Effector memory CD4-positive, alpha-beta T cell (primary cell): ENCODE measurements at places on chromosomes 2 and 18.

DNA sequence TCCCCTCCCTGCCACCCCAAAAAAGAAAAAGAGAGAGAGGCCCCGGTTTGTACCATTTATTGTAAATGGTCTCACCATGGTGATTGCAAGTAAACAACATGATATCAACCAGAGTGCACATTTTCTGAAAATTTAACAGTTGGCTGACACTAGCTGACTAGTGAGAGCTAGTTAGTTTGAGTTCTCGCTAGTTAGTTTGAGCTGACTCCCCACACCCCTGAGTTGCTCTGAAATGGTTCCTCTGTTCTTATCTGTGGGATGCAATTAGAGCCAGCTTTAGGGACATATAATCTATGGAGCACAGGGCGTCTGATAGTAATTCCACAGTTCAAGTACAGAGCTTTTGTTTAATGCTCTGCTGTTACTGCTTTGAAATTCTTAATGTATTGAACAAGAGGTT, 13.1 kb downstream of the CASP10 start:
- peaks cover 37% of the 10 kb centered on the region for H3K36me3 ChIP-seq
- no peak overlapping the region for H3K4me3 ChIP-seq
- DNase-seq, result no peak
- H3K27me3 ChIP-seq, result no peaks in the 10 kb centered on the region

DNA sequence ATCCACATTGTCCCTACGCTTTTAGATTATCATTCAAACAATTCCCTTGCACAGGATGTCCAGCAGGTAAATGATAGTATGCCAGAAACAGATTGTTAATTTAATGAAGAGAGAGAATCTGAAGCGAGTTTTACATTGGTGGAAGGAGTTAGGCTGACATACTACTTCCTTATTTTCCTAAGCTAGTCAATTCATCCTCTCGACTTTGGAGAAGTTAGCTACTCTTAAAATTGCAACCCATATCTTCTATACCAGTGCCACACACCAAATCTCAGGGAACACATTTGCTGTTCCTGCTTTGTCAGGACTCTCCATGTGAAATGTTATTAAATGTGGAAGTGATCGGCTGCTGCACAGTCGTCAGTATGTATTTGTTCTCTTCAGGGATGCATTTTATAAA, 249.2 kb downstream of the NAPG start:
- H3K27me3 ChIP-seq, result no peaks in the 10 kb centered on the region
- H3K36me3 ChIP-seq, result no peaks in the 10 kb centered on the region
- H3K4me1 ChIP-seq, result no peaks in the 10 kb centered on the region

- no peaks in the 10 kb centered on the region for H3K4me1 ChIP-seq
- H3K27me3 ChIP-seq, result no peaks in the 10 kb centered on the region
- H3K27ac ChIP-seq, result no peak overlapping the region
- no peaks in the 10 kb centered on the region for H3K36me3 ChIP-seq
- no peak overlapping the region for H3K4me3 ChIP-seq
These were observed 642.1 kb downstream of the SATB2 start for GRCh38 chr2:198815626-198816025.

- no peaks in the 10 kb centered on the region for H3K4me1 ChIP-seq
- no peaks in the 10 kb centered on the region for H3K27me3 ChIP-seq
- H3K36me3 ChIP-seq, result no peaks in the 10 kb centered on the region
- DNase-seq, result no peak
These were observed 95.3 kb upstream of the RMDN2 start for GRCh38 chr2:37829616-37830395.

GRCh38 chr2:36459725-36460137, 104.2 kb downstream of the CRIM1 start:
- DNase-seq, result no peak
- no peaks in the 10 kb centered on the region for H3K36me3 ChIP-seq
- H3K4me3 ChIP-seq, result no peak overlapping the region
- H3K27ac ChIP-seq, result no peak overlapping the region

GRCh38 chr2:75464348-75464946, 96.3 kb downstream of the EVA1A start:
- H3K36me3 ChIP-seq, result no peaks in the 10 kb centered on the region
- H3K27ac ChIP-seq, result no peak overlapping the region
- no peaks in the 10 kb centered on the region for H3K27me3 ChIP-seq

GRCh38 chr2:128770143-128771085, 451.7 kb upstream of the HS6ST1 start:
- H3K4me3 ChIP-seq, result no peak overlapping the region
- H3K27ac ChIP-seq, result no peak overlapping the region
- H3K36me3 ChIP-seq, result no peaks in the 10 kb centered on the region
- DNase-seq, result no peak
- H3K4me1 ChIP-seq, result no peaks in the 10 kb centered on the region
- no peaks in the 10 kb centered on the region for H3K27me3 ChIP-seq

- no peaks in the 10 kb centered on the region for H3K4me1 ChIP-seq
- no peak for DNase-seq
- no peak overlapping the region for H3K4me3 ChIP-seq
- peaks cover 45% of the 10 kb centered on the region for H3K36me3 ChIP-seq
- H3K27ac ChIP-seq, result no peak overlapping the region
- H3K27me3 ChIP-seq, result no peaks in the 10 kb centered on the region
These were observed 38.4 kb downstream of the KIDINS220 start for GRCh38 chr2:8799004-8799403.

GRCh38 chr2:218805627-218806026, 23.7 kb downstream of the CYP27A1 start:
- H3K27ac ChIP-seq, result no peak overlapping the region
- H3K4me1 ChIP-seq, result no peaks in the 10 kb centered on the region
- no peaks in the 10 kb centered on the region for H3K36me3 ChIP-seq
- no peak overlapping the region for H3K4me3 ChIP-seq
- H3K27me3 ChIP-seq, result no peaks in the 10 kb centered on the region
- no peak for DNase-seq

- no peaks in the 10 kb centered on the region for H3K36me3 ChIP-seq
- no peak for DNase-seq
- no peak overlapping the region for H3K4me3 ChIP-seq
These were observed 175.5 kb downstream of the ZNF407 start for GRCh38 chr18:74773171-74773624.

DNA sequence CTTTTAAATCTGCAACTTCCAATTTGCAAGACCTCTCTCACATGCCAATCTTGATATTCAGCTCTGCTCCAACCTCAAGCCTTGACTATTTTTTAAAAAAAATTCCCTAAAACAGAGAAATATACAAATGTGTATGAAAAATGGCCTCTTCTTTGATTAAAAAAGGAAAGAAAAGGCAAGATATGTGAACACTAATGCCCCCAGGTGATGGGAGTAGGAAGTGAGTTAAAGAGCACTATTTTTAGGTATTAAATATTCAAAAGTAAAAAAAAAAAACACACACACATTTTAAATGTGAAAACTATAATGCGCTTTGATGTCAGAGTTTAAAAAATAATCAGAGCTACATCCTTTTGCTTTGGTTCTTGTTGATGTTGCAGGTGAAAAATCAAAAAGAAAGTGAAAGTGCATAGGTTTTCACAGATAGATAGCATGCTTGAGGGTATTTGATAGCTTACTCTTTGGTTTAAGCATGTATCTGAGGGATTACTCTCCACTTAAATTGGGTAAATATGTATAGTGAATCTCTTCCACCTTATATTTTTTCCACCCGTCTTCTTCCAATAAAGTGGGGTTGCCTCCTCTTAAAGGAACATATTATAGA, 406.0 kb upstream of the POU3F3 start:
- H3K4me1 ChIP-seq, result no peaks in the 10 kb centered on the region
- no peaks in the 10 kb centered on the region for H3K27me3 ChIP-seq
- H3K36me3 ChIP-seq, result no peaks in the 10 kb centered on the region
- DNase-seq, result no peak

DNA sequence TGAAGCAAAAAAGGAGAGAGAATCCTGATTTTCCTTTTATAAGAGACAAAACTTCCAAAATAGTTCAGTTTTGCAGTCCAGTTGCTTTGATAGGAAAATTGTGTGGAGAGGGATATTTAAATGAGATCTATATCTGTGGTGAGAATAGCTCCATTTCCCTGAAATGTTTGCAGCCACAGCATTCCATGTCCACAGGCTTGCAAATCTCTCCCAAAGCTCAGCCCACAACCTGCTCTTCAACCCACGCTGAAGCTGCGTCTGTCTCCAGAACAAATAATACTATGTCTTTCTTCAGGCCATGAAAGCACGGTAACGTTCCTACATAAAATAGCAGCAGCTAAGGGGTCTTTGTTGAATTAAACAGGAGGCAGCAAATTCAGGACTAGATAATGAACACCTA, 31.8 kb downstream of the TMEM17 start:
- H3K4me1 ChIP-seq, result peaks cover 2% of the 10 kb centered on the region
- no peaks in the 10 kb centered on the region for H3K27me3 ChIP-seq
- no peak overlapping the region for H3K27ac ChIP-seq
- DNase-seq, result no peak

DNA sequence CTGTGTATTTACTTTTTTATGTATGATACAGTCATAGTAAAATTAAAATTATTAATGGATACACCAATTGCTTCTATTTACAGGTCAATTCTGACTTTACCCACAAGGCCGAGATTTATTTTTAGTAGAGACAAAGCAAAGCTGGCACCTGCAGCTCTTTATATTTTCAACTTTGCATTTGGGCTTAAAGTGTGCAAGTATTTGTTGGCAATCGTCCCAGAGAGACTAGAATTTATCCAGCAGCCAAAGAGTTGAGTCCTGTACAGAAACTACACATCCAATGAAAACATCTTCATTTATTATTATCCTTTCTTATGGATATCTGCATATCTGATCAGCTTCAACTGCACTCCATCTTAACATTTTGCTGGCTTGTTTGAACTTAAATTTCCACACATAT, 485.6 kb downstream of the SOX11 start:
- H3K27ac ChIP-seq, result no peak overlapping the region
- no peaks in the 10 kb centered on the region for H3K36me3 ChIP-seq
- no peaks in the 10 kb centered on the region for H3K27me3 ChIP-seq
- no peaks in the 10 kb centered on the region for H3K4me1 ChIP-seq

DNA sequence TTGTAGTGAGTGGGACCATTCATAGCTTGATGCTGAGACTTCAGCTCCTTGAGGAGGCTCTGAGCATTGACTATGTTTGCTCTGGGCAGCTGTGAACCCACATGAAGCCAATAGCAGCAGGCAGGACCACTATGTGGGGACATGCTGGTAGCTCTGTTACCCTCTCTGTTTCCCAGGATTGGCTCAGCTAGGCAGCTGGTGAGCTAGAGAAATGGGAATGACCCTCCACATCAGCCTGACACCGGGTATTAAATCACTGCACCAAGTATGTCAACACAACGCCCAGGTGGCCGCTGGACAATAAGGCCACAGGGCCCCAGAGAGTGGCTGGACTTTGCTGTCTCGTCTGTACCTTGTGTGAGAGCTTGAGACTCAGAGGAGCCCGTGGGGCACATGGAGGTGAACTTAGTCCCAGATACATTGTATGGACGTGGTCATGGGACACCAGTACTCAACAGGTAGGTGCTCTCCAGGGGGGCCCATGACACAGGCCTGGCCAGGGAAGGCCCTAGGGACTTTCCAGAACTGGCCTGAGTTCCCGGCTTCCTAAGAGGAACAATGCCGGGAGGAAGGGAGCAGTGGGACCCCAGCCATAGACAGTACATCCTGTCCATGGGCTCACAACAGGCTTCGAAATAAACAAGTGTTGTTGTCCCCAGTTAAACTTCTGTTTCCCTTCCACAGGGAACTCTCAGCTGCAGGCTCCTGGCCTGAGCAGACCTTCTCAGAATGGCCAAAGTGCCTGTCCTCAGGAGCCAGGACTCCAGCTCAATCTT, 35.2 kb downstream of the HS1BP3 start:
- DNase-seq, result no peak
- H3K4me1 ChIP-seq, result no peaks in the 10 kb centered on the region
- no peak overlapping the region for H3K4me3 ChIP-seq
- H3K36me3 ChIP-seq, result peaks cover 10% of the 10 kb centered on the region

DNA sequence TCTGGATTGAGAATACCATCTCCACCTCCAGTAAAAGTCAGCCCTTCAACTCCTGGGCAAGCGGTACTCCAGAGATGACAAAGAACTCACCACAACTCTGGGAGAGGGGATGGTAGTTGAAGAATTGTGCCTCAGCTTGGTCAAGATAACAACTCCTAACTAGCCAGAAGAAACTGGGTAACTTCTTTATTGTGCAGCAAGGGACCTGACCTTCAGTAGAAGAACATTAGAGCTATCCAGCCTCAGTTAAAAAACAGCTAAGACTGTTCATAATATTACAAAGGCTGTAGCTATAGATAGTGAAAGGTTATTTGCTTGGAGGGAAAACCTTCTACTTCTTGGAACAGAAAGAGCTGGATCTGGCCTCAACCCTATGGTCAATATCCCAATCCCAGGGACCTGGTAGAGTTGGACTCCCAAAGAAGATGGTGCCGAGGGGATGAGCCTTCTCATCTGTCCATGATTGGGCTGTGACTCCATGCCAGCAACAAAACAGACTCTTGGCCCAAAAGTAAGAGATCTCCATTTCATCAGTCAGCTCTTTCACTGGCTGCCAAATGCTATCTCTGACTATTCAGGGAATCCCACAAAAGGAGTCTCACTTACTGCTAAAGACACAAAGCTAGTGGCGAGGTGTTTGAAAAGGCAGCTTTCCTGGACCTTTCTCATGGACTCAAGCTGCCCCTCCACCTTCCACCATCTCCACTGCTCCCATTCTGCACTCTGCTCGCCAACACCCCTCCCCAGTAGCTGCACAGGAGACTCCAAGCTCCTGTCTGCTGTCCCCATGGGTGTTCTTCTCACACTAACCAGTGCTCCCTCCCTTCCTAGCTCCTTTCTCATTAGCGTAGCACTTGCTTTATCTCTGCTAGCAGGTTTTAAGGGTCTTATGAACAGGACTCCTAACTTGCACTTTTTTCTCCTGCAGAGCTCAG, 145.8 kb downstream of the CAPN13 start:
- no peaks in the 10 kb centered on the region for H3K27me3 ChIP-seq
- H3K27ac ChIP-seq, result no peak overlapping the region
- no peak overlapping the region for H3K4me3 ChIP-seq
- no peaks in the 10 kb centered on the region for H3K36me3 ChIP-seq

DNA sequence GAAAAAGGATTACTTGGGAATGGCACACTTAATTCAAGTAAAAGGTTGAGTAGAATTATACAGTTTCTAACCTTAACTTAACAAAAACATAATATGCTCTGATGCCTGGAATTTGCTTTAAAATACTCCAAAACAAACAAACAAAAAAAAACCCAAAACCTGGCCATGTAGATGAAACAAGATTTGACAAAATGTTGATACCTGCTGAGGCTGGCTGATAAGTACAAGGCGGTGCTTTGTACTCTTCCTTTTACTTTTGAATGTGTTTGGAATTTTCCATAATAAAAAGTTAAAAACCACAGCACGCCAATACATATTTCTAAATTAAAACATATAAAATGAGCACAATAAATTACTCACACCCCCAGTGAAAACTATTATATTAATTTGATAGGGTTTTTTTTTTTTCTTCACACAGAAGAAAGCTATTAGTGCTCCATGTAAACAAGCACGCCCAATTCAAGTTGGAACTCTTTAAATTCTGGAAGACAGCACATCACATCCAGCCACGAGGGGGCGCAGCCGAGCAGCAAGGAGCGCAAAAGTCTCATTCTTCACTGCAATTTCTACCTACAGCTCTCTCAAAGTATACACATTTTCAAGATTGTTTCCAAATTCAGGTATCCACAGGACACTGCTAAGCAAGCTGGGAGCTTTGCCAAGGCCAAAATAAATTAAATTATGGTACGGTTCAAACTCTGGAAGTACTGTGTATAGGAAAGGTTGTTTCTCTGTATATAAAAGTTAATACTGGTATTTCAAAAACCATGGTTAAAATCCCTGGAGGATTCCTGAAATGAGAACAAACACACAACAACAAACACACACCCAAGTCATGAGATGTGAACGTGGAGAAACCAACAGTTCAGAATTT, 7.5 kb downstream of the SERTAD2 start:
- peak; percentile 63 for DNase-seq
- no peaks in the 10 kb centered on the region for H3K36me3 ChIP-seq
- H3K4me3 ChIP-seq, result no peak overlapping the region
- peaks cover 4% of the 10 kb centered on the region for H3K4me1 ChIP-seq

- H3K4me3 ChIP-seq, result peak overlapping the region; percentile 97
- no peaks in the 10 kb centered on the region for H3K27me3 ChIP-seq
These were observed 625 bp upstream of the NBAS start for GRCh38 chr2:15561574-15562344.
